ENCODE measurements at places on chromosomes 4 and X. TPM values are rescaled to one million over a fixed set of nuclear protein-coding genes. Genes with fewer than 3 reads are reported as not detected.

- no peak overlapping the region for H3K27ac ChIP-seq
- no peaks in the 10 kb centered on the region for H3K4me1 ChIP-seq
- DNase-seq = no peak
- H3K4me3 ChIP-seq = no peak overlapping the region
Measured at GRCh38 chrX:3244955-3245354, 101.5 kb downstream of the MXRA5 start.

- no peak overlapping the region for H3K27ac ChIP-seq
- no peaks in the 10 kb centered on the region for H3K4me1 ChIP-seq
- no peak overlapping the region for H3K4me3 ChIP-seq
- DNase-seq = no peak
Measured at GRCh38 chrX:65532016-65532415, 2.6 kb downstream of the LAS1L start.

- no peak for DNase-seq
- H3K27ac ChIP-seq = no peak overlapping the region
- H3K4me1 ChIP-seq = no peaks in the 10 kb centered on the region
Measured at GRCh38 chr4:23747281-23747735, 142.5 kb downstream of the PPARGC1A start.

DNA sequence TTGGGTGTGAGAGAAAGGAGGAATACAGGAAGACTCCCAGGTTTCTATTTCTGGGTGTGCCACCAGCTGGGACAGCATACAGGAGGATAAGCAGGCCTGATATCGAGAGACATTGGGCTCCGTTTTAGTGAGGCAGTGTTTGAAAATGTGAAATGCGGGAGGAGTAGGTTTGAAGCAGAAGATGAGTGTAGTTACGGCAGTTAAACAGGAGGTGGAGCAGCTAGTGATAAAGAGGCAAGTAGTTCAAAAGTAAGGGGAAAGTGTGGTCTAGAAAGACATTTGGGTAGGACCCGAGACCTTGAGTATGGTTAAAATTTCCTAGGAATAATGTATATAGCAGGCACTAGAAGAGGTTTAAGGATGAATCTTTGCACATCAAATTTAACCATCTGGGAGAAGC is 42.4 kb downstream of the DCUN1D4 start:
- peaks cover 55% of the 10 kb centered on the region for H3K4me1 ChIP-seq
- H3K27me3 ChIP-seq = no peaks in the 10 kb centered on the region
- peak overlapping the region; percentile 16 for H3K4me3 ChIP-seq
- DNase-seq = peak; percentile 46

DNA sequence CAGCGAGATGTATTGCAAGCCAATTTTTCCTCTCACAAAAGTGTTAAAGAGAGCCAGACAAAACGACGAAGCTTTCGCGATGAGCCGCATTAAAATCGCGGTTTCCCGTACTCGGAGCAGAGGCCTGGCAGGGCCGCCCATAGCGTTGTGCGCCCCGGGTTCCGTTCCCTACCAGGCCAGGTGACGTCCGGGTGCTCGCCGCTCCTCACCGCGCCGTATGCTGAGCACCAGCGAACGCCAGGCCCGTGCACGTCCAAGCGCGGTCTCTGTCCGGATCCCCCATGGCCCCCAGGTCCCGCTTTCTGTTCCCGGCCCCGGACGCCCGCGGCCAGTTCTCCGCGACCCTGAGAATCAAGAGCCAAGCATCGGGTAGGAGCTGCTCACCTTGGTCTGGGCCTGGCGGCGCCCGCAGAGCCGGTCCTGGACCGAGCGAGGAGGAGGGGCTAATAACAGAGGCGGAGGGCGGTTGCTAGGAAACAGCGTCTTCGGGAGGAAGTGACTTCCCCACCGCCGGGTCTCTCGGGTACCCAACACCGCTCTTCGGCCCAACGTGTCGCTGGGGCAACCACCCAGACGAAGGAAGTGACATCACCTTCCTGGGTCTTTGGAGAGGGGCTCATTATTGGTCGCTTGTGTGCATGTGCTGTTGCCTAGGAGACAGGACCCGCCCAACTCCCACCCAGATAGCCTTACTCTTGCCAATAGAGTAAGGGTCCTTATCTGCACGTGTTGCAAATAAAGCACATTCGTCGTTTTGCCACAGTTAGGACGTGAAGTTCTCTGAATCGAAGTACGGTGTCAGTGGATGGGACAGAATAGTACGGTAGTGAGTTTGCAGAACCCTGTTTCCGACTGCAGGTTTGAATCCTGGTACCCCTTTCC is at the start of gene MAP9:
Gene MAP9, minus strand, starts transcription at position 579 of the 882 bp plus-strand sequence. CDS start 1,115 bp downstream, outside the sequence.
- peaks cover 8% of the 10 kb centered on the region for H3K36me3 ChIP-seq
- H3K4me1 ChIP-seq = peaks cover 11% of the 10 kb centered on the region

GRCh38 chr4:4428966-4429875 is 42.3 kb downstream of the NSG1 start:
- DNase-seq = no peak
- H3K36me3 ChIP-seq = no peaks in the 10 kb centered on the region
- no peak overlapping the region for H3K27ac ChIP-seq
- H3K4me1 ChIP-seq = peaks cover 15% of the 10 kb centered on the region

DNA sequence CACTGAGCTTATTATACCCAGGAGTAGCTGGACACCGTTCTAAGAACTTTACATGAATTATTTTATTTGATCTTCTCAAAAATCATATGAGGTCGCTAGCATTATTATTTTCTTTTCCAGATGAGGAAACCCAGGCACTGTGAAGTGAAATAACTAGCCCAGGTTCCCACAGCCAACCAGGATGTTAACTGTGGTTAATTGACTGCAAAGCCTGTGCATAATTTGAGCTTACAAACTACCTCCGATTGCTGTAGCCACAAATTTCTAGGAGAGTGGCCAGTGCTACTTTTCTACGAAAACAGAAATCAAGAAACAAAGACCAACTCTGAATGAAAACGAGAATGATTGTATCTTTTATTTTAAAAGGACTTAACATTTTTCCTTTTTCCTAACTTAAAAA is 27.2 kb downstream of the SPRY1 start:
- no peak overlapping the region for H3K4me3 ChIP-seq
- DNase-seq = no peak
- H3K27ac ChIP-seq = no peak overlapping the region
- no peaks in the 10 kb centered on the region for H3K27me3 ChIP-seq

DNA sequence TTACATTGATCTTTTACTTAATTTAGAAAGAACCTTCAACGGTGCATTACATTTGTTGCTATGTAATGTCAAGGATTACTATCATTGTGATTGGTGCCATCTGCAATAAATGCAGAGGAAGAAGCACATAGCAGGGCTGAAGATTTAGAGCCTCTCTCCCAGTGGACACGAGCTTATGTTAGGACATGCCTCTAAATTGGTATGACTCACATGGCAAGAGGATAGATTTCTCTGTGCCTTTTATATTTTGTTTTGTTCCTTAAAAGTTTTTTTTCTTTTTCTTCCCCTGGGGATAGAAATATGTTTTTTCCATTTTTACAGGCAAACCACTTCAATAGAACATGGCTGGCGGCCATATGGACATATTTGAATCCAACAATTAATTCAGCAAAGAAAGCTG is 205.0 kb upstream of the HAND2 start:
- no peaks in the 10 kb centered on the region for H3K36me3 ChIP-seq
- no peak for DNase-seq
- no peaks in the 10 kb centered on the region for H3K4me1 ChIP-seq

DNA sequence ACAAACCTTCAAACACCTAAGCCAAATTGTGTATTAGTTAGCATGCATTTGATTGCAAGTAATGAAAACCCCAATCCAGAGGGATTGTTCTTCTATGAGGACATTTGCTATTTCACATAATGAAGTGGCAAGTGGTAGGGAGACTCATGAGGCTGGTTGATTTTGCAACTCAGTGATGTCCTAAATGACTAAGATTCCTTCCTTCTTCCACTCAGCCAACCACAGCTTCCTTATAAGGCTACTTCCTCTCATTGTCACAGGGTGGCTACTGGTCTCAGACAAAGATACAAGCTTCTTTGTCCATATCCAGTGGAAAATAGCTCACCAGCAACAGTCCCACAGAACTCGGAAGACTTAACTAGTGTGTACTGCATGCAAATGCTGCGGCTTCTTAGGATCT is 5.3 kb upstream of the OTC start:
- H3K27ac ChIP-seq = no peak overlapping the region
- no peaks in the 10 kb centered on the region for H3K36me3 ChIP-seq
- DNase-seq = no peak
- H3K27me3 ChIP-seq = no peaks in the 10 kb centered on the region
- H3K4me3 ChIP-seq = no peak overlapping the region

DNA sequence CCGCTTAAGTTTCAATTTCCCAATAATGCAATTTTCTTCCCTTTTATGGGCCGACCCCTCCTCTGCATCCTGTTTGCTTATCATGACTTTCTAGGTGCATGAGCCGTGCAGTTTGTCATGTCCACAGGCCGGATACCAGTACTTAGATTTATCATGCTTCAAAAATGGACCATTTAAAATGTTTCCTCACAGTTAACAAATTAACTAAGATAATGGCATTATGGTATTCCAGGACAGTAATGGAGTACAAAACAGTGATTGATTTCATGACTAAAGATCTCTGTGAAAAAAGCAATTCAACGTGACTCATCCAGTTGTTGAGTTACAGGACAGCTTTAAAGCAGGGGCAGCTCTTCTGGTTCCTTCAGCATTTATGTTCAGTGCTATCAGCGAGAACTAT is 23.0 kb downstream of the SNX25 start:
- no peaks in the 10 kb centered on the region for H3K4me1 ChIP-seq
- H3K36me3 ChIP-seq = no peaks in the 10 kb centered on the region
- H3K27me3 ChIP-seq = no peaks in the 10 kb centered on the region
- DNase-seq = no peak

DNA sequence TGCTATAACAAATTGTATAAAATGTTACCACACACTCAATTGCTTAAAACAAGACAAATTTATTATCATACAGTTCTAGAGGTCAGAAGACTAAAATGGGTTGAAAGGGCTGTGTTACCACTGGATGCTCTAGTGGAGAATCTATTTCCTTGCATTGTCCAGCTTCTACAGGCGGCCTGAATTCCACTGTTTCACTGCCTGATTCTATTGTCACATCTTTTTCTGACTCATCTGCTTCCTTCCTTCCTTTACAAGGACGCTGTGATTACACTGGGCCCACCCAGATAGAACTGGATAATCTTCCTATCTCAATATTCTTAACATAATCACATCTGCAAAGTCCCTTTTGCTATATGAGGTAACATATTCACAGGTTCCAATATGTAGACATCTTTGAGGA is 19.4 kb upstream of the ARMCX1 start:
- no peaks in the 10 kb centered on the region for H3K36me3 ChIP-seq
- no peaks in the 10 kb centered on the region for H3K4me1 ChIP-seq
- no peak overlapping the region for H3K4me3 ChIP-seq
- H3K27ac ChIP-seq = no peak overlapping the region
- DNase-seq = no peak
- H3K27me3 ChIP-seq = no peaks in the 10 kb centered on the region

- no peaks in the 10 kb centered on the region for H3K27me3 ChIP-seq
- H3K36me3 ChIP-seq = no peaks in the 10 kb centered on the region
- no peaks in the 10 kb centered on the region for H3K4me1 ChIP-seq
- H3K27ac ChIP-seq = no peak overlapping the region
- no peak for DNase-seq
- H3K4me3 ChIP-seq = no peak overlapping the region
Measured at GRCh38 chr4:4470208-4470607, 71.6 kb downstream of the STX18 start.

GRCh38 chr4:20367446-20367845 is 115.7 kb downstream of the SLIT2 start:
- DNase-seq = no peak
- H3K4me1 ChIP-seq = peaks cover 19% of the 10 kb centered on the region
- H3K36me3 ChIP-seq = no peaks in the 10 kb centered on the region
- H3K27me3 ChIP-seq = no peaks in the 10 kb centered on the region

- DNase-seq = no peak
- H3K27me3 ChIP-seq = no peaks in the 10 kb centered on the region
- H3K4me3 ChIP-seq = no peak overlapping the region
- H3K4me1 ChIP-seq = peaks cover 18% of the 10 kb centered on the region
- no peak overlapping the region for H3K27ac ChIP-seq
Measured at GRCh38 chr4:124481123-124481522, 231.4 kb downstream of the ANKRD50 start.

GRCh38 chr4:59818656-59819055 is 1381.5 kb upstream of the ADGRL3 start:
- no peaks in the 10 kb centered on the region for H3K27me3 ChIP-seq
- no peak for DNase-seq
- H3K36me3 ChIP-seq = no peaks in the 10 kb centered on the region

GRCh38 chr4:38290366-38290765 is 330.2 kb downstream of the PTTG2 start:
- no peak for DNase-seq
- H3K27me3 ChIP-seq = no peaks in the 10 kb centered on the region
- H3K4me1 ChIP-seq = peaks cover 28% of the 10 kb centered on the region
- H3K4me3 ChIP-seq = no peak overlapping the region
- H3K27ac ChIP-seq = no peak overlapping the region
- no peaks in the 10 kb centered on the region for H3K36me3 ChIP-seq

GRCh38 chr4:39626261-39626660 is 12.4 kb downstream of the SMIM14 start:
- no peak overlapping the region for H3K27ac ChIP-seq
- no peak for DNase-seq
- no peaks in the 10 kb centered on the region for H3K4me1 ChIP-seq

- no peaks in the 10 kb centered on the region for H3K36me3 ChIP-seq
- no peaks in the 10 kb centered on the region for H3K4me1 ChIP-seq
Measured at GRCh38 chr4:148330724-148331123, 111.5 kb downstream of the NR3C2 start.

- no peaks in the 10 kb centered on the region for H3K27me3 ChIP-seq
- H3K27ac ChIP-seq = no peak overlapping the region
- peaks cover 10% of the 10 kb centered on the region for H3K4me1 ChIP-seq
- no peaks in the 10 kb centered on the region for H3K36me3 ChIP-seq
- DNase-seq = no peak
Measured at GRCh38 chr4:120855307-120856001, 67.1 kb downstream of the PRDM5 start.

- H3K27ac ChIP-seq = no peak overlapping the region
- no peaks in the 10 kb centered on the region for H3K27me3 ChIP-seq
- DNase-seq = no peak
- H3K36me3 ChIP-seq = no peaks in the 10 kb centered on the region
Measured at GRCh38 chrX:95885074-95885473, 799.6 kb upstream of the DIAPH2 start.

GRCh38 chr4:124322234-124323065 is 390.1 kb downstream of the ANKRD50 start:
- no peak overlapping the region for H3K27ac ChIP-seq
- no peaks in the 10 kb centered on the region for H3K36me3 ChIP-seq
- no peaks in the 10 kb centered on the region for H3K4me1 ChIP-seq
- no peaks in the 10 kb centered on the region for H3K27me3 ChIP-seq

- H3K27me3 ChIP-seq = no peaks in the 10 kb centered on the region
- no peak overlapping the region for H3K27ac ChIP-seq
- DNase-seq = no peak
- no peaks in the 10 kb centered on the region for H3K36me3 ChIP-seq
- H3K4me3 ChIP-seq = no peak overlapping the region
- H3K4me1 ChIP-seq = no peaks in the 10 kb centered on the region
Measured at GRCh38 chr4:36761607-36762006, 480.2 kb downstream of the DTHD1 start.

IL21 gene
- not detected for total RNA-seq

ETDB gene
- not detected for total RNA-seq

BANK1 gene
- total RNA-seq = 0.19 TPM

CD99 gene
- total RNA-seq = 70.4 TPM

STS gene
- total RNA-seq = 0.97 TPM

IL13RA1 gene
- 1.8 TPM for total RNA-seq

SHROOM4 gene
- 3.0 TPM for total RNA-seq

PCYT1B gene
- 33.9 TPM for total RNA-seq

ERVMER34-1 gene
- 2.0 TPM for total RNA-seq

SLC34A2 gene
- 0.12 TPM for total RNA-seq

CHRDL1 gene
- 15.5 TPM for total RNA-seq

AMOT gene
- total RNA-seq = 7.5 TPM

NPNT gene
- 0.22 TPM for total RNA-seq
